HuH-7 (cell line): ENCODE measurements at places on chromosomes 11 and 22.

DNA sequence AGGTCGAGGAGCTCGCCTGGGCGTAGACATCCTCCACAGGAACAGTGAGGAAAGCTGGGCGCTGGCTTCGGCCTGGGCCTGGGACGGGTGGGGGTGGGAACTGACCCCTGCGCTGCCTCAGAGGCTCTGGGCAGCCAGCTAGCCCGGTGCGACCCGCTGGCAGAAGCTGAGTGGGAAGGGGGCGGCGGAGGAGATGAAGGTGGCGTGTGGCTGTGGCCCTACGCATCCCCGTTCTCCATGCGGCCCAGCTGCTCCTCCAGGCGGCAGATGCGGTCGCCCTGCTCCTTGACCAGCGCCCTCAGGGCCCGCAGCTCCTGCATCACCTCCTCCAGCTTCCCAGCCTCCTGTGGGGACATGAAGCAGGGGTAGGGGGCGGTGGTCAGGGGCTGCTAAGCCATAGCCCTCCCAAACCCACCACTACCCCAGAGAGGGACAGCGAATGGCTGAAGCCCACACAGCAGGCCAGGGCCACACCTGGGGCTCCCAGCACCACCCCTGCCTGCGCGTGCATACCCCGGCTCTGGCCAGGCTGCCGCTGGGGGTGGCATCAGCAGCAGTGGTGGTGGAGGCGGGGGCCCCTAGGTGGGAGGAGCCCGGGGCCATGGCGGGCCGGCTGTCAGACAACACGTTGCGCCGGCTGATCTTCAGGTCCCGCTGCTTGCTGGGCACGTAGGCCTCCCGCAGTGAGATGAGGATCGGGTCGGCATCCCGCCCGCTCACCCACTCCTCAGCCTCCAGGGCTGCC lies 848 bp upstream of the PTPRCAP start:
- no peak for DNase-seq

- DNase-seq: no peak
Measured at GRCh38 chr11:34148504-34149165, 43.2 kb downstream of the NAT10 start.

- DNase-seq: no peak
Measured at GRCh38 chr11:8283465-8284230, 20.0 kb upstream of the LMO1 start.

DNA sequence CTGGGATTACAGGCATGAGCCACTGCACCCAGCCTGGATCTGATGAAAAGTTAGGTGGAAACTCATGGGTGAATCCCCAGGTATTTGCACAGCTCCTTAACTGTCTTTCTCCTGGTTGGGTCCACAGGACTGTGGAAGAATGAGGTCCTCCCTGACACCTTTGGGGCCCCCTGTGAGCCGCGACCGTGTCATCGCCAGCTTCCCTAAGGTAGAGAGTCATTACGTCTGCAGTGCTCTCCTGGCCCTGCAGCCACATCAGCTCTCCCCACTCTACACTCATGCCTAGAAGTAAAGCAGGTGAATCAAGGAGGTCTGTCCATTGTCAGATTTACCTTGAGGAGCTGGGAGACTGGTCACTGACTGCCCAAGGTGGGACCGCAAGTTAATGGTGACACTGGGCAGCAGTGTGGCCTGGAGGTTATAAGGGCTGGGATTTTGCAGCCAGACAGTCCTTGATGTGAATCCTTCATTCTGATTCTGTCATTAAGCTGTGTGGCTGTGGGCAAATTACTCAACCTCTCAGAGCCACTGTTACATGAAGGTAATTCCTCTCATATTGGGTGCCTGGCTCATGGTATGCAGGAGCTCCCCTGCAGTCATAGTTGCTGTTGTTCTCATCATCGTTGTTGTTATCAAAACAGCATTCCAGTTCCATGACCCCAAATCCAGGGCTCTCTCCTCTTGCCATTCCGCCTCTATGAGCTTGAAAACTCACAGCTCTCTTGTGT lies 1.4 kb downstream of the RAB36 start:
- DNase-seq: no peak

DNA sequence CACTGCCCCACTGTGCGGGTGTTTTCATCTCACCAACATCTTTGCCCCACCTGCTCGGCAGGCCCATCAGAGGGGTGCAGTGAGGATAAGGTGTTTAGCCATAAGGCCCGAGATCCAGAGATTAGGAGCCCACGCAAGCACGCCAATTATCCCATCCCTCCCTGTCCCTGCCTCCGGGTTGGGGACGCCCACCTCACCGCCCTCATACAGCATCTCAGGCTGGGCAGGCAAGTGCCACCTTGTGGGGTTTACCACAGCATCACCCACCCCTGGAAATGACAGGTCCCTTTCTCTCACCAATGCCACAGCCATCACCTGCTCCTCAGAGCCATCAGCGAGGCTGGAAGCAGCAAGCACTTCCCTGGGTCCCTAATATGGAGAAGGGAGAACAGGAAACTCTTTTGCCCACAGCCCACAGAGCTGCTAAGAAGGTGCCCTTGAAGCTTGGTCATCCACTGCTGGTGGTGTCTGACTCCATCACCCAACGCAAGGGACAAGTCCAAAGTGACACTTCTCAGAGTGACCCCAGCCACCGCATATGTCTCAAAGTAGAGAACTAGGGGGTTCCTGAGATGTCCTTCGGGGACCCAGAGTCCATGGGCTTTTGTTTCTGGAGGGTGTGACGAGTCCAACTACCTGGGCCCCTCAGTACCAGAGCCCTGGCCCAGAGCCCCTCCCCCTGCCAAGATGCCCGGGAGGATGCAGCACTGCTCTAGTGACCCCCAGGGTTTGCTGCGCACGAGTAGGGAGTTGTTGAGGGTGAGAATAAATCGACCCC lies 15.8 kb downstream of the VPS37C start:
- DNase-seq: no peak

DNA sequence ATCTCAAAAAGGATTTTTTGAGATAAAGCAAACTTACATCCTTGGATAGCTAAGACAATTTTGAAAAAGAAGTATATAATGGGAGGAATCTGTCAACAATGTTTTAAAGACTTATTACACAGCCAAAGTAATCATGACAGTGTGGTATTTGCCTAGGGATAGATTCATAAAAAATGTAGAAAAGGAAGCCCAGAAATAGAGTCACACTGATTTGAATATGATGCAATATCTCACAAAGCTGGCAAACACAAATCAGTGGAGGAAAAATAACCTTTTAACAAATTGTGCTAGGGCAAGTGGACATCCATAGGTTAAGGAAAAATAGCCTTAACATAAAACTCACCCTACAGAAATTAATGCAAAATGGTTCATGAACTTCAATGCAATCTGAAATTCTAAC lies 6.0 kb downstream of the XKR3 start:
- no peak for DNase-seq

DNA sequence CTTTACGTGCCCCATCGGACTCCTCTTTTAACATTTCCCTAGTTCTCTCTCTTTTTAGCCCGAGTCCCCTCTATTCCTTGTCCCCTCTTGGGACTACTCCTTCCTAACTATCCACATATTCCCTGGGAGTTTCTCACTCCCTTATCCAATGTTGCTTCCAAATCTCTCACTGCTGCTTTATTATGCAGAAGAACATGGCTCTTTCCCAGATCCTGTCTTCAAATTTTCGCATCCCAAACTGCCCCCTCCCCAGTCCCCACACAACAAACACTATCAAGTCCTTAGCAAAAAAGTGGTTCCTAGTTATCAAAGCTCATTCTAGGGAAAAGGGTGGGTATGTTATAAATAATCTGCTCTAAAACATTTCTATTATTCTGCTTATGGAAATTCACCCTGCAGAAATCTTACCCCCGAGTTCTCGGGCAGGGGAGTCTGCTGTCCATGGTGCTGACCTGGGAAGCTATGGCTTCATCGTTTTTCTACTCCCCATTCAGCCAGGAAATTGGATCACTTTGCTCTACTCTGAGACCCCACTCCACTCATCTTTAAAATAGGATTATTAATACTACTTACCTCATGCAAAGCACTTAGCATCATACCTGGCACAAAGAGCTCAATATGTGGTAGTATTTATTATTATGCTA lies 393.5 kb downstream of the BUD13 start:
- peak; percentile 49 for DNase-seq

- peak; percentile 99 for DNase-seq
Measured at GRCh38 chr11:69027704-69028372, 14.8 kb upstream of the MRGPRF start.

- DNase-seq: no peak
Measured at GRCh38 chr22:21818487-21819182, 48.8 kb downstream of the MAPK1 start.

- DNase-seq: peak; percentile 72
Measured at GRCh38 chr11:113305440-113306336, 8.7 kb upstream of the TTC12 start.
